Activated T-cell treated with anti-CD3 and anti-CD28 coated beads, Interleukin-2, amount 50 U/mL, for 24 hours (primary cell): ENCODE measurements at places on chromosomes 4 and X.

DNA sequence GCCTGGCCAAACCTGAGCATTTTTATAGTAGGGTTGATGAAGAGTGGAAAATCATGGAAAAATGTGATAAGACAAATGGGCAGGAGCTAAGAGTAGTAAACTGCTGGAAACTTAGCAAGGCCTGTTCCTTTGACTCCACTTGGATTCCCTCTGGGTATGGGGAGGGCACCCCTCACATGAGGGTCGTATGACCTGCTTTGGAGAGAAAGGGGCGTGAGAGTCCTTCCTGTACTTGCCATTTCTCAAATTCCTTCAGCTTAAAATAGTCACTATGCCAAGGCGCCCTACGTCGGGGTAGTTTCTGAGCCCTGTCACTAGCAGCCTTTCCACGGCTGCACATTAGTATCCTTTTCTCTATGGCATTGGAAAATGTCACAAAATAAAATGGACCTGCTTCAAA lies 49.1 kb downstream of the GPRIN3 start:
- no peak for DNase-seq

DNA sequence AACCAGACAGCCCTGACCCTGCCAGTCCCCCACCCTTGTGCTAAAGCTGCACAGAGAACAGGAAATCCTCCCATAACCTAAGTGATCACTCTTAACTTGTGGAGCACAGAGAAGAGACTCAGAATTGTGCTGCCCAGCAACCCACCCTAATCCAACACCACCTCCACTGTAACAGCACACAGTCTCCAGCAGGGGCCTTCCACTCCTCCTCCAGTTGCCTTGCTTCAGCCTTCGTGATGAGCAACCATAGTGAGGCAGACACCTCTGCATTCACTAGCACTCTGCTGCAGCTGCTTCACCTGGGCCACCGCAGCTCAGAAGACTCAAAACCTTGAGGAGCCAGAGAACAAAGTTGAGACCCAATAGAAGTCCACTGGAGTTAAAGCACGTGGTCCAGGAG lies 7.9 kb upstream of the UGT2B4 start:
- no peak for DNase-seq

- no peak for DNase-seq
These were observed 11.5 kb upstream of the ZNF718 start for GRCh38 chr4:112771-113170.

DNA sequence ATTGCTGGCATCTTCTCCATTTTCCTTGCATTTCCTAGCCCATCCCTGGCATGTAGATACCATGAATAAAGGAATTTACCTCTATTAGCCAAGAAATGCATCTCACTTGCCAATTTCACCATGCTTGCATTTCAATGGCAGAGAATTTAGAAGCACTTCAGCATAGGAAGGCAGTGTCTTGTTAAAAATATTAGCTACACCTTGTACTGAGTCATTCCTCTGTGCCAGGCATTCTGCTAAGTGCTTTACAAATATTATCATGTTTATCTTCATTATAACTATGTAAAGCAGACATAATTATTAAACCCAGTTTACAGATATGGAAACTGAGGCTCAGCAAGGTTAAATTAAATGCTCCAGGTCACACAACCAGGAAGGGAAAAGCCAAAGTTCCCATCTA lies 138.2 kb downstream of the NPNT start:
- no peak for DNase-seq

GRCh38 chr4:85792376-85793232 lies 317.7 kb downstream of the ARHGAP24 start:
- no peak for DNase-seq

GRCh38 chr4:22848332-22848731 lies 155.6 kb downstream of the GBA3 start:
- no peak for DNase-seq

- no peak for DNase-seq
These were observed 621.6 kb downstream of the PCDH7 start for GRCh38 chr4:31341601-31342359.

GRCh38 chr4:30714408-30715031 lies 5.6 kb upstream of the PCDH7 start:
- DNase-seq = no peak

- DNase-seq = no peak
These were observed 411.2 kb downstream of the DTHD1 start for GRCh38 chr4:36692586-36692985.

- no peak for DNase-seq
These were observed 126.7 kb downstream of the AFAP1 start for GRCh38 chr4:7812921-7813320.

GRCh38 chrX:11760958-11761357 lies 2.9 kb downstream of the MSL3 start:
- DNase-seq = no peak

- no peak for DNase-seq
These were observed 27.4 kb upstream of the CCSER1 start for GRCh38 chr4:90099812-90100211.

- no peak for DNase-seq
These were observed 69.4 kb upstream of the WDR17 start for GRCh38 chr4:175996206-175996605.
